ENCODE measurements at places on chromosomes 7 and 10.

GRCh38 chr7:64951250-64951848 is 39.5 kb downstream of the ZNF117 start:
- DNase-seq = peak; percentile 54

- no peak for DNase-seq
Measured at GRCh38 chr7:24366876-24367275, 82.9 kb downstream of the NPY start.

GRCh38 chr10:132589681-132590080 is 52.1 kb downstream of the INPP5A start:
- DNase-seq = no peak

DNA sequence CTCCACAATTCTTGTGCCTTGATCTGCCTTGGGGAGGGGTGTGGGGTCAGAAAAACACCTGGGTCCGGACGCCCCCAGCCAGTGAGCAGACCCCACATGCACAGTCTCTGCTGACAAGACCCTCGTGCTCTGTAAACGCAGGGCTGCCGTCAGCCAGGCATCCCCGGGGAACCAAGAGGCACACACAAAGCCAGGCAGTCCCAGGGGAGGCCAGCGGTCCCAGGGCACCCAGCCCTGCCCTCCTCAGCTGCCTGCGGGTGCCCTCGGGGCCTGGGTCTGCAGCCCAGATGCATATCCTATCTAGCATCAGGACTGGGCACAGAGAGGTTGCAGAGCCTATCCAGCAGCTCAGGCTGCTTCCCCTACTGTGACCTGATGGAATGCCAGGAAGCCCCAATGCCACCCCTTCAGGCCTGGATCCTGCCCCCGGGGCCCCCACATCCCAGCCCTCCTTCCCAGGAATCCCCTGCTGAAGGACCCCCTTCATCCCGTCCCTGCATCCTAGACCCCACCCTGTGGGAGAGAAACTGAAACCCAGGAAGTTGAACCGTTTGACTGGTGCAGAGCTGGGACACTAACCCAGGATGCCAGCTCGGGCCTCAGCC is 92.4 kb downstream of the MICALL2 start:
- DNase-seq = no peak

All from IMR-90 (cell line).